ENCODE measurements at places on chromosomes 4 and X.

DNA sequence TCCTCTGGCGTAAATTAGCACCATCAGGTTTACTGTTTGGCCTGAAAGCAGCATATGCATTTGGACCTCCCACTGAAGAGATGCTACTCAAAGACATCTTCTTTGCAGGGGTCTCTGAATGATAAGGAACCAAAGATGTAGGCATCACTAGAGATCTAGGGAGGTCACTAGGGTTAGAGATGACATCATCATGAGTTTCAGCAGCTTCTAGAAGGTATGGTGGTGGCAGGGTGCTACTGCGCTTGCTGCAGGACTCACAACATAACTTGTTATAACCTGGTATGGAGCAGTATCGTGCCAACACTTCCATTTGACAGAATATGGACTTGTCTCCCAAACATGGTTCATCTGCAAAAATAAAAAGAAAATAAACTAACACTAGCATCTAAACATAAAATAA is 251.6 kb downstream of the NPFFR2 start:
- no peak for DNase-seq

DNA sequence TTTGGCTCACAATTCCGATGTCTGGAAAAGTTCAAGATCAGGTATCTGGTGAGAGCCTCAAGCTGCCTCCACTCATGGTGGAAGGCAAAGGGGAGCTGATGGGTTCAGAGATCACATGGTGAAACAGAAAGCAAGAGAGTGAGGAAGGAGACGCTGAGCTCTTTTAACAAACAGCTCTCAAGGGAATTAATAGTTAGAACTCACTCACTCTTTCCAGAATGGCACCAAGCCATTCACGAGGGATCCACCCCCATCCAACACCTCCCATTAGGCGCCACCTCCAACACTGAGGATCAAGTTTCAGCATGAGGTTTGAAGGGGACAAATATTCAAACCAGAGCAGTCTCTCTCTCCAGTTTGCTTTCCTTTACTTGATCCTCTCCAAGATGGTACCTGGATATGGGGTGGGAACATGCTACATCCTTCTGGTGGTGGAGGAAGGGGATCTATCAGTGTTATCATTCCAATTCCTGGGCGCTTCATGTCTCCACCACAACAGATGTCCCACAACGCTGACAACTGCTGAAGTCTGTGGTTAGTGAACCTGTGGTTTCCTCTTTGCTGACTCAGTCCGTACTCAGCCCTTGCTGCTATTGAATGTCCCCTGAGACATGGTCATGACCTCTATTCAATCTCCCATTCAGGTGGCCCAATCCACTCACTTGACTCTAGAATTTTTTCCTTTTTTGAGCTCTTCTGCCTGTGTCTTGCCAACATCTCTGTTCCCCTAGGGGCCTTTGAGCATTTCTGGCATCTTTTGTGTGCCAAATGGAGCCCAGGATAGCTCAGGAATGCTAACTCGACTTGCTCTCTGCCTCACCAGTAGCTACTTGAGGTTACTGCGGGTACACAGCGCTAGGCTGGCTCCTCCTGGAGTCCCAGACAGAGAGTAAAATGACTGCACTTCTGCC is 395.2 kb downstream of the MID1IP1 start:
- DNase-seq = no peak

DNA sequence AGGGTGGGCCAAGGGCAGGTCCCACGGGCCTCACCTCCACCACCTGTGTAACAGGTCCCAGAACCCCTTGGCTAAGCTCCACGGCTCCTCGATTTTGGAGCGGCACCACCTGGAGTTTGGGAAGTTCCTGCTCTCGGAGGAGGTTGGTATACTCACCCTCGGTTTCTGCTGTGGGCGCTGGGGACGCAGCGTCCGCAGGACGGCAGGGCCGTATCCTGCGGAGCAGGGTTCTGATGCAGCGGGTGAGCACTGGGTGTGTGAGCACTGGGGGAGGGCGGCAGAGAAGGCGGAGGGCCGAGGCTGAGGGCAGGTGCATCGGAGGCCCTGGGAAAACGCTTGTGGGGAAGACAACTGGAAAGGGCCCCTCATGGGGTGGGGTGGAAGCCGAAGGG is 11.0 kb downstream of the ATP5ME start:
- DNase-seq = no peak

DNA sequence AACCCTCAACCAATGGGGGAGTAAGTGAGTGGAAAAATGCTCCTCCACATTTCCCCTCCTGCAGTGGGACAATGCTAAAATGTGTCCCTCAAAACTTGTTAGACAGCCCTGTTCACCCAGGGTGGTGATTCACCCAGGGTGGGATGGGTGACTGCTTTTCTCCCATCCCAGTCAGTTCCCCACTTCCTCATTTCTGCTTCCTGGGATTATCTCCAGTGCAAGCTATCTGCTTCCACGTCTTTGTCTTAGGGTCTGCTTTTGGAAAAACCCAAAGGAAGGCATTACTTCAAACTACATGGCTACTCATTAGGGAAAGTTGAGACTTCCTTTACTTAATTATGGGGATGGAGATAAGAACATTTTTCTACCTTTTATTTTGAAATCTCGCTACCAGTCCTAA is 45.5 kb downstream of the ETNPPL start:
- no peak for DNase-seq

DNA sequence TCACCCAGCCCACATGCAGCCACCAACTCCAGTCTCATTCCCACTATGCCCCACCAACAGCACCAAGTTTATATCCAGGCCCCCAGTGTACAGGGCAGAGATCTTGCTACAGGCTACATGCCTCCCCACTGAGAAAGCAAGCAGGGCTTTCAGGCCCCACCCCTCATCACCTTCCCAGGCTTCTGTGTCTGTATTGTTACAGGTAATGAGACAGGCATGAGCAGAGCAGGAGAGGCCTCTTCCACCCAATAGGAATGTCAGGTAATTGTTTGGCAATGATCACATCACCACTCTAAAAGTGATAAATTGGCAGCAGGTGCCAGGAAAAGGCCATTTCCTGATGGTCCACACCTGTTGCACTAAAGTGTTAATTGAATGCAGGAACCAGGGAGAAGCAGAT is 102.5 kb downstream of the ZNF518B start:
- DNase-seq = no peak

- no peak for DNase-seq
Measured at GRCh38 chr4:173699841-173700475, 169.9 kb upstream of the HAND2 start.

- DNase-seq = no peak
Measured at GRCh38 chrX:11138498-11139390, 27.6 kb downstream of the HCCS start.

DNA sequence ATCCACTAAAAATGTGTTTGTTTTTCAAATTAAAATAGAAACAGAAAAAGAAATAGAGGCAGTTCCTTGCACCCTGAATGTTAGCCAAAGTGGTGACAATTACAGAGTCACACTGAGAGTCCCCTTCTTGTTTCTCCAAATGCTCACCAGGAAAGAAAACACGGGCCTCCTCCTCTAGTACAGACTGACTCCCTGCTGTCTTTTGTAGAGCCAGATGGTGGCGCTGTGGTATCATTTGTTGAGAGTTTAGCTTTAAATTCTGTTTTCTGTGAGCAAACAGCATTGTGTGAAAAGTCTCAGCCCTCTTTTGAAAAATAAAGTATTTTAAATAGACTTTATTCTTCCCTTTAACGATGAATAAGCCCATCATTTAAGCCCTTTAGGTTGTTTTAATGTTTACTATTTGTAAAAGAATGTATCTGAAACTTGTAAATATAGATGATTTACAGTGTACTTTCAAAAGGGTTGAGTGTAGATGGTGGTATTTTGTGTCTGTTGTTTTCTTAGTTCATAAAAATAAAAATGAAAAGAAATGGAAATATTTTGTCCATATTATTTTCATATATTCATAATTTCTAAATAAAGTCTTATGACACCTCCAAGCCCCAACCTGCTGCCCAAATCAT is 36.9 kb upstream of the ATOH1 start:
- no peak for DNase-seq

- DNase-seq = no peak
Measured at GRCh38 chrX:17167915-17168314, 207.1 kb upstream of the NHS start.

GRCh38 chr4:141174457-141174856 is 41.2 kb upstream of the RNF150 start:
- no peak for DNase-seq

DNA sequence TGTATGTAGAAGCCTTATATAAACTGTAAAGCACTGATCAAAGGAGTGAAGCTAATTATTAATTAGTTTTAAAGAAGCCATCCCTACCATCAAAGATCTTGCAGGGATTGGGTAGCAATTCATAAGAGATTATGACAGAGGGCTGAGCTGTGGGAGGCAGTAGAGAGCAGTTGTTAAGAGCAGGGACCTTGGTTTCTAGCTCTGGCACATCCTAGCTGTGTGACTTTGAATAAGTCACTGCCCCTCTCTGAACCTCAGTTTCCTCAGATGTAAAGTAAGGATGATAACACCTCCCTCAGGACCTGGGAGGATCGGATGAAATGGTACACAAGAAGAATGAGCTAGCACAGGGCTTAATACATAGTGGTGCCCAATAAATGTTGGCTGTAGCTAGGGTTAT is 45.4 kb downstream of the APLN start:
- no peak for DNase-seq

- no peak for DNase-seq
Measured at GRCh38 chrX:40073439-40074054, 24.2 kb downstream of the BCOR start.

Data from activated CD8-positive, alpha-beta memory T cell treated with anti-CD3 and anti-CD28 coated beads for 1 hour (primary cell).